ENCODE measurements at places on chromosomes 1 and 21. TPM values are rescaled to one million over a fixed set of nuclear protein-coding genes. Genes with fewer than 3 reads are reported as not detected.
A peak's percentile ranks its signal among the peaks of the same experiment; 100 is the strongest.

EPS15 gene
- total RNA-seq, result 48.2 TPM

NECTIN4 gene
- total RNA-seq, result 11.2 TPM

GLIS1 gene
- 1.4 TPM for total RNA-seq

CYB5RL gene
- 4.6 TPM for total RNA-seq

PGLYRP3 gene
- not detected for total RNA-seq

OLFML2B gene
- total RNA-seq, result not detected

COL24A1 gene
- not detected for total RNA-seq

NUDT4B gene
- total RNA-seq, result not detected

CTSE gene
- 0.79 TPM for total RNA-seq

GLMN gene
- 10.1 TPM for total RNA-seq

NASP gene
- total RNA-seq, result 84.6 TPM

LIN28A gene
- total RNA-seq, result not detected

GRCh38 chr1:56025942-56026341 is 553.4 kb downstream of the PLPP3 start:
- peak overlapping the region; percentile 85 for H3K27ac ChIP-seq
- no peaks in the 10 kb centered on the region for H3K36me3 ChIP-seq
- H3K4me3 ChIP-seq, result no peak overlapping the region
- peaks cover 17% of the 10 kb centered on the region for H3K4me1 ChIP-seq
- no peaks in the 10 kb centered on the region for H3K27me3 ChIP-seq

GRCh38 chr1:170424346-170424745 is 107.6 kb upstream of the GORAB start:
- no peaks in the 10 kb centered on the region for H3K27me3 ChIP-seq
- no peak overlapping the region for H3K27ac ChIP-seq
- no peak overlapping the region for H3K4me3 ChIP-seq
- DNase-seq, result no peak

DNA sequence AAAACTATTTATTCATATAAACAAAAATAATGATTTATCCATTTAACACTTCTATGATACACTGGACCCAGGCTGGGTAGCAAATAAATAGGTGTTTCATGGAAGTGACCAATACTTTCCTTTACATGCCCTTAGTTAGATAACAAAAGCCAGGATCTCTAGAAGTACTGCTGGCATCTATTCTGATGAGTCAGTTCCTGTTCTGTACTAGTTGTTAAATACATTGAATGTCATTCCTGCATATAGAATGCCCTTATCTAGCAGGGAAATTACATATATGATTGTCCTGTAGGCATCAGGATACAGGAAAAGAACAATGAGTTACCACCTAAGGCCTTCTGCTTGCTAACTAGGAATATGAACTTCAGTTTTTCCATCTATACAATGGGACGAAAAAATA is 130.8 kb downstream of the HFM1 start:
- peak; percentile 31 for DNase-seq
- no peaks in the 10 kb centered on the region for H3K27me3 ChIP-seq
- H3K27ac ChIP-seq, result no peak overlapping the region
- no peaks in the 10 kb centered on the region for H3K4me1 ChIP-seq
- H3K4me3 ChIP-seq, result no peak overlapping the region

GRCh38 chr1:1162597-1163537 is 10.8 kb upstream of the TTLL10 start:
- H3K27me3 ChIP-seq, result no peaks in the 10 kb centered on the region
- no peaks in the 10 kb centered on the region for H3K36me3 ChIP-seq

DNA sequence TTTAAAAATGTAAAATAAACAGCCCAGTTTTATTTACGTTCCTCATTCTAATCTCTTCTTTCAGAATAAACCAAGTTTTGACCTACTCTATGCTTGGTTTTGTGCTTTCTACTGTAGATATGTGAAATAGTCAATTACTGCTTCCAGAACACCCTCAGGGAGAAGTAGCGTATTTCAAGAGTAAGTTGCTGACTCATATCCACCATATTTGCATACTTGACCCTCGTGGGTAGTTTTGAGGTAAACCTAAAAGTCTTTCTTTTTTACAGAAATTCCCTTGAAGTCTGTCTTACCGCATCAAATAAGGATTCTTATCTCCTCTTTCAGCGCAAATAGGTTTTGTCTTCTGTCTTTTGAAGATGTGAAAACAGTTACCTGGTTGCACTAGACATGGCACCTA is 1.4 kb upstream of the OR2L3 start:
- DNase-seq, result no peak
- H3K27me3 ChIP-seq, result no peaks in the 10 kb centered on the region
- peaks cover 13% of the 10 kb centered on the region for H3K4me1 ChIP-seq
- H3K27ac ChIP-seq, result no peak overlapping the region

DNA sequence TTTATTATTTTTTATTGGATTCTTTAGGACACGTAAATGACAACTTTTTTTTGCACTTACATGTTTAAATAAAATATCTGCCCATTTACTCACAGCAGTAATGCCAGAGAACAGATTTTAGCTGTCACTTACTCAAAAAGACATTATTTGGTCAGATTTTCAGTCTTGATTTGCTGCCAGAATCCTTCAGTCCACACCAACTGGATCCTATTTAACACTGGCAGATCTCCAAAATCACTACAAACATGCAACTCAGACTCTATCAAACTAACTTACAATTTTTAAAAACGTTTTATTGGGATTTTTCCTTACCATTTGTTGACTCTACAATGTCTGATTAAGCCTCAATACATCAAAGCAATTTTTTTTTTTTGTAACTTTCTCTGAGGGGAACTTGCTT is 11.1 kb downstream of the ATP6V1G3 start:
- no peak overlapping the region for H3K27ac ChIP-seq
- H3K36me3 ChIP-seq, result no peaks in the 10 kb centered on the region
- peak; percentile 59 for DNase-seq

DNA sequence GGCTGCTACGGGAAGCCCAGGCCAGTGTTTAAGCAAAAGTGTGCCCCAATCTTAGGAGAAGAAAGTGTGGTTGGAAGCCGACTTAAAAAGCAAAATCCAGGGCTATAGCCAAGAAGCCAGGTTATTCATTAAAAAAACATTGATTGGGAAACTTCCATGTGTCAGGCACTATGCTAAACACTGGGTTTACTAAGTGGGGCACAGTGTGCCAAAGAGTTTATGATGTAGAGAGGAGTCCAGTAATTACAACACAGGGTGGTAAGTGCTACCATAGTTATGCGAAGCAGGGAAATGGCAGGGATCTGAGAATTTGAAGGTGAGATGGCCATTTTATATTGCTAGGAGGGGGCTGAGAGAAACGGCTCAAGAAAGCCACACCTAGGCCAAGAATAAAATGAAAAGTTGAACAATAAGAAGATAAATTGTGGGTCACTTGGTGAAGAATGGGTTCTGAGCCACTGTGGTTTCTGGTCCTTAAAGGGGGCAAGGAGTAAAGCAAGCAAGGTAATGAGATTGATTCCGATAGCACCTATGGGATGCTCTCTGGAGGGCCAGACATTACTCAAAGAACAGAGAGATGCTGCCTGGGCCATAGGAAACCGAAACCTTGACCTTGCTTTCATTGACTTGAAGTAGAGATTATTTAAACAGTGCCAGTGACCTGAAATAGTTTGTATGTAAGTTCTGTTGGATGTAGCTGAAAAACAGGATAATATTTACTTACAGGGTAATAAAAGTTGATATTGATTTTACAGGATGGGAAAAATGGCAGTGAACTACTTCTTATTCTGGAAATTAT is 177.8 kb downstream of the GIPC2 start:
- peaks cover 36% of the 10 kb centered on the region for H3K4me1 ChIP-seq
- peak; percentile 95 for DNase-seq
- H3K36me3 ChIP-seq, result no peaks in the 10 kb centered on the region

GRCh38 chr1:42359466-42359865 is 21.1 kb upstream of the RIMKLA start:
- H3K27ac ChIP-seq, result no peak overlapping the region
- H3K4me1 ChIP-seq, result no peaks in the 10 kb centered on the region
- H3K36me3 ChIP-seq, result no peaks in the 10 kb centered on the region
- no peak overlapping the region for H3K4me3 ChIP-seq
- no peak for DNase-seq
- peaks cover 29% of the 10 kb centered on the region for H3K27me3 ChIP-seq

GRCh38 chr1:229325853-229326487 is 16.9 kb downstream of the CCSAP start:
- H3K36me3 ChIP-seq, result peaks cover 58% of the 10 kb centered on the region
- DNase-seq, result no peak
- H3K4me1 ChIP-seq, result no peaks in the 10 kb centered on the region
- no peak overlapping the region for H3K27ac ChIP-seq
- H3K4me3 ChIP-seq, result no peak overlapping the region

DNA sequence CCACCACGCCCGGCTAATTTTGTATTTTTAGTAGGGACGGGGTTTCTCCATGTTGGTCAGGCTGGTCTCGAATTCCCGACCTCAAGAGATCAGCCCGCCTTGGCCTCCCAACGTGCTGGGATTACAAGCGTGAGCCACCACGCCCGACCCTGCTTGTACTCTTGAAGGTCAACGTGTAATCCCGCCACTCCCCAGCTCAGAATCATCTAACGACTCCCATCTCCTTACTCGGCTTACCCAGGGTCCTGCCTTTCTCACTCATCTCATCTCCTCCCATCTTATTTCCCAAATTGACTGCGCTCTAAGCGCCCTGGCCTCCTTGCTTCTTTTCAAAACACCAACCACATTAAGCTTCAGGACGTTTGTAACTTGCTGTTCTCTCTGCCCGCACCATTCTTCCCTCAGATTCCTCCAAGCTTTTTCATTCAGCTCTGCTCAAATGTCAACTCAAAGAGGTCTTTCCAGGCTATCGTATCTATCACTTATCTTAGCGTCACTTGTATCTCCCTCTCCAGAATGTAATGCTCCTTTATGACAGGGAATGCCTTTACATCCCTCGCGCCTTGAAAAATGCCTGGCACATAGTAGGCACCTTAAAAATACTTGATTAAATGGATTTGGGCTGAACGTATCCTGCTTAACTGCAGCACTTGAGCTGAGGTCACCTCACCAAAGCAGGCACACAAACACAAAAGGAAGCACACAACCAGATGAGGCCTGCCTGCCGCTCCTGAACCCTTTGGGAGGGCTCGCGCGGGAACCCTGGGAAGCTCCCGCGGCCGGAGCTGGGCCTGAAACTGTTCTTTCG is 1.4 kb upstream of the USP1 start:
- H3K27ac ChIP-seq, result peak overlapping the region; percentile 100
- peak overlapping the region; percentile 69 for H3K4me3 ChIP-seq
- DNase-seq, result no peak
- no peaks in the 10 kb centered on the region for H3K27me3 ChIP-seq
- peaks cover 16% of the 10 kb centered on the region for H3K4me1 ChIP-seq

DNA sequence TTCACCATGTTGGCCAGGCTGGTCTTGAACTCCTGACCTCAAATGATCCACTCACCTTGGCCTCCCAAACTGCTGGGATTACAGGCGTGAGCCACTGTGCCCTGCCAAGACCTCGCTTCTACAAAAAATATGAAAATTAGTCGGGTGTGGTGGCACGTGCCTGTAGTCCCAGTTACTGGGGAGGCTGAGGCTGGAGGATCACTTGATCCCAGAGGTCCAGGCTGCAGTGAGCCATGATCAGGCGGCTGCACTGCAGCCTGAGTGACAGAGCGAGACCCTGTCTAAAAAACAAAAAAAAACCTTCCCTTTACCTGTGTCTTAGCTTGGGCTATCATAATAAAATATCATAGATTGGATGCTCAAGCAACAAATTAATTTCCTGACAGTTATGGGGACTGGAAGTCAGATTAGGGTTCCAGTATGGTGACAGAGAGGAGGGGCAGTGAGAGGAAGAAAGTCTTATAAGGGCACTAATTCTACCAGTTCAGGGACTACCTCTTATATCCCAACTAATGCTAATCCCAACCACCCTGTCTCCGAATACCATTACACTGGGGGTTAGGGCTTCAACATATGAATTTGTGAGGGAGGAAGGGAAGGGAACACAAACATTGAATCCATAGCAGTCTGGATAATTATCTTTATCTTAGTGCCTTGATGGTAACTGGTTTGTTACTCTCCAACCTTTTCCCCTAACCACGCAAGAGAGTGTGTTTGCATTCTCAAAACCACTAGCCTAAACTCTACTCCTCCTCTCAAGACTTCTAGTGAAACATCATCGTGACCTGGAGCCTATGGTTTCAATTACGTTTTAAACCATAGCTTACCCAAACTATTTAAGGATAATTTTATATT is 1.0 kb upstream of the NAXE start:
- H3K27me3 ChIP-seq, result no peaks in the 10 kb centered on the region
- peaks cover 13% of the 10 kb centered on the region for H3K4me1 ChIP-seq
- H3K4me3 ChIP-seq, result peak overlapping the region; percentile 77
- peak overlapping the region; percentile 65 for H3K27ac ChIP-seq
- no peak for DNase-seq

DNA sequence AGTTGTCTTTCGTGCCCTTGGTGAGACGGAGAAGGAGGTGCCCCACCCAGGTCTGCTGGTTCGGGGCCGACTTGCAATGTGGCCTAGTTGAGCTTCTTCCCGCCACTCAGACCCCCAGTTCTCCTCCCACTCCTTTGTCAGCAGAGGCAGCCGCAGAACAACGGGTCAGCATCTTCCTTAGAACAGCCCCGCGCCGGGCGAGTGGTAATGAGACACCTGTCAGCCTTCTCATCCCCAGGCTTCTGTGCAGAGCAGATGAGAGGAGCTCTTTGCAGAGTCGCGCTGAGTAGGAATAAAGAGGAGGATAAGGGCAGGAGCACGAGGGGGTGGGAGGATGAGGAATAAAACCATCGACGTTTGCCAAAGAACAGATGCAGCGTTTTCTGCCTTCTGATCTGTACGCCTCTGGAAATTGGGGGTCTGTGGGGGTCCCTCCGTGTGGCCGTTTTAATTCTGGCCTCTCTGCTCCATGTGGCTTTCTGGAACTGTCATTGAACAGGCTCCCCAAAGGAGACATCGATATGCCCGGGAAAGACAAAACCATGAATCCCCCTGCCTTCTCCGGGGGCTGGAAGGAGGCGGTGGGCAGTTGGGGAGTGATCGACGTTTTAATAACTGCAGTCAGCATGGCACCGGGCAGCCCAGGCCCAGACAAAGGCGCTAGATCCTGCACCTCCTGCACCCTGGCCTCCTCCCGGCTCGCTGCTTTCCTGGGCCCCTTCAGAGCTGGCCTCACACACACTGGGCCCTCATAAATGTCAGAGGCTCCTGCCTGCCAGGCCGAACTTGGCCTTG is 27.5 kb upstream of the IGSF21 start:
- H3K36me3 ChIP-seq, result no peaks in the 10 kb centered on the region
- no peak overlapping the region for H3K4me3 ChIP-seq
- H3K27ac ChIP-seq, result no peak overlapping the region
- DNase-seq, result no peak
- H3K27me3 ChIP-seq, result peaks cover 18% of the 10 kb centered on the region
- no peaks in the 10 kb centered on the region for H3K4me1 ChIP-seq

- H3K4me1 ChIP-seq, result peaks cover 8% of the 10 kb centered on the region
- H3K27me3 ChIP-seq, result no peaks in the 10 kb centered on the region
- peaks cover 6% of the 10 kb centered on the region for H3K36me3 ChIP-seq
These were observed 177.8 kb downstream of the SIPA1L2 start for GRCh38 chr1:232452117-232452516.

DNA sequence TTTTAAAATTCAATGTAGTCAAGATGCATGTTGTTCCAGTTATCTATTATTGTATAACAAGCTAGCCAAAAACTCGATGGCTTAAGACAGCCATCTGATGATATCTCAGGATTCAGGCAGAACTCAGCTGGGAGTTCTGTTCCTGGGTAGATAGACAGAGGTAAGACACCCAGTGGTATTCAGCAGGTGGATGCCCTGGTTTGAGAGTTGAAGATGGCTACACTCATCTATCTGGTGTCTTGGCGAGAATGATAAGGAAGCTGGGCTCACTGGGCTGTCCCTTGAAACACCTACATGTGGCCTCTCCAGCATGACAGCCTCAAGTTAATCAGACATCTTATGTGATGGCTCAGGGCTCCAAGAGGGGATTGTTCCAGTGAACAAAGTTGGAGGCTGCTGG is 3.3 kb upstream of the KCNK1 start:
- H3K4me3 ChIP-seq, result no peak overlapping the region
- peaks cover 12% of the 10 kb centered on the region for H3K27me3 ChIP-seq
- H3K36me3 ChIP-seq, result no peaks in the 10 kb centered on the region
- peaks cover 16% of the 10 kb centered on the region for H3K4me1 ChIP-seq

Measured in MCF 10A (cell line).